Urinary bladder (tissue), 4 donors: ENCODE measurements at places on chromosomes 3 and 15. TPM values are rescaled to one million over a fixed set of nuclear protein-coding genes. Genes with fewer than 3 reads are reported as not detected.

ZMYND10 gene
- 1.2 TPM for total RNA-seq

OXSM gene
- total RNA-seq, result 8.7 TPM

- no peak for DNase-seq
Measured at GRCh38 chr3:98855806-98856400, 45.6 kb downstream of the DCBLD2 start.

GRCh38 chr15:36914960-36915808 is 185.2 kb downstream of the MEIS2 start:
- no peak for DNase-seq

DNA sequence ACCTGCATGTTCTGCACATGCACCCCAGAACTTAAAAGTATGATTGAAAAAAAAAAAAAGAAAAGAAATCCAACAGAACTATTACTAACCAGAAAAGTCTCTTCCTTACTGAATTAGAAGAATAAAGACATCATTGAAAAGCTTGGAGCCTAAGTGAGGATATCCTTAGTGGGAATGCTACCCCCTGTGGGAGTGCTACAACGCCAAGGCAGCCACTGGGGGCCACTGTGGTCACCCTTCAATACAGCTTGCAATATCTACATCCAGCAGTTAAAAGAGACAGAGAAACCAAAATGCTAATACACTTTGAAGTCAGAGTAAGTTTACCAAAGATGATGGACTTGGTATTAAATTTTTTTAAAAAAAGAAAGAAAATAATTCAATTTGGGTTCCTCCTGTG is 292.0 kb downstream of the PLCL2 start:
- DNase-seq, result no peak
